ENCODE measurements at places on chromosomes 11 and 22.

GRCh38 chr11:115691030-115691429 lies 186.8 kb upstream of the CADM1 start:
- DNase-seq: no peak

- DNase-seq: no peak
These were observed 10.1 kb downstream of the LIN7C start for GRCh38 chr11:27496461-27496860.

GRCh38 chr11:67495234-67496005 lies 9.7 kb downstream of the PITPNM1 start:
- no peak for DNase-seq

GRCh38 chr22:29152954-29153719 lies 52.6 kb upstream of the EMID1 start:
- no peak for DNase-seq

- no peak for DNase-seq
These were observed 72.9 kb downstream of the NAT10 start for GRCh38 chr11:34178209-34178821.

GRCh38 chr11:88345408-88345807 lies 7.9 kb upstream of the CTSC start:
- no peak for DNase-seq

GRCh38 chr11:1546536-1547466 lies 25.3 kb downstream of the DUSP8 start:
- peak; percentile 40 for DNase-seq

Measured in stimulated activated CD4-positive, alpha-beta T cell treated with anti-CD3 and anti-CD28 coated beads, Interleukin-4, amount 100 ng/mL, for 24 hours (primary cell).